ENCODE measurements at places on chromosomes 7 and 10.

GRCh38 chr10:94062611-94063010, 68.9 kb downstream of the PLCE1 start:
- DNase-seq = no peak

GRCh38 chr10:13712837-13713581, 126.2 kb downstream of the PRPF18 start:
- DNase-seq = no peak

DNA sequence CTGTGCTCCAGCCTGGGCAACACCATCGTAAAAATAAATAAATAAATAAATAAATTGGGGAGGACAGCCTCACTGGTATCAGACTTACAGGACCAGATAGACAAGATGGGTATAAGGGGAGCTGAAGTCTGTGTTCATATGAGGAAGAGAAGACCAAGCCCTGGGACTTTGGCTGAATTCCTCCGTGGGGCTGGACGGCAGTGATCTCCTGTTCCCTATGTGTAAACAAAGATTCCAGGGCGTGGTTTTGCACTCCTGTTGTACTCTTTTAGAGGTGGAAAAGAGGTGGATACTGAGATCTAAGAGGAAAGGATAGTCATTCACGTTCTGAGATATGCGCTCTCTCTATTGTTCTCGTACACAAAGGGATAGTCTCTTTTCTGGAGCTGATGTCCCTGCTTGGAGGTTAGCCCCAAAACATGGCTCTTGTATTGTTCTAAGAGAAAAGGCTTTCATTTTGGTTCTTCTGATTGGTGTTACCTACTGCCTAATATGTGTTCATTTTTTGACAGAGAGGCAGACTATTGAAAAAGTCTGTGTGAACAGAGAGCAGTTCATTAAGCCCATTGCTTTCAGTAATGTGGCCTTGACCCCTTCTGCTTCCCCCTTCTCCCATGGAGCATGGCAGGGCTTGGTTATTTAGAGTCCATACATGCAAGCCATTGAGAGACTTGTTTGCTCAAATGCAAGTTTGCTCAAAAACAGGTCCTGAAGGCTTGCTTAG, 12.3 kb downstream of the KCTD7 start:
- no peak for DNase-seq

GRCh38 chr7:101857358-101857811, 40.0 kb downstream of the CUX1 start:
- no peak for DNase-seq

DNA sequence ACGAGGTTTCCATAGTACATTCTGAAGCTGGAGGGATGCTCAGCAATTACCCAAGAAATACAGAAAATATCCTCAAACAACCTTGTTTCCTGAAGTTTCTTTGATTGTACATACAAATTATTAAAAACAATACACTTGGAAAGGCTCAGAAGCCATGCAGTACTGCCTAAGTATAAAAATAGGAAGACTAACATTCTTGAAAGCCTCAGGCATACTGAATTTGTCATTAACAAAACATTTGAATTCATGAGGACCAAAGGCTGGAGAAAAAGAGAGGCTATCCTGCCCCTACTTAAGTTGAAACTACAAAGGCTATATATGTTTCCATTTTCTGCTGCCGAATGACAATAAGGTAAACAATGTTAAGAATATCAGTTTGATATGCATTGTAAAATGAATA, 54.3 kb upstream of the SGCE start:
- no peak for DNase-seq

- DNase-seq = no peak
Observed at GRCh38 chr7:6637544-6638229, 569 bp downstream of the ZNF316 start.

- no peak for DNase-seq
Observed at GRCh38 chr10:79292891-79293746, 54.1 kb upstream of the PPIF start.

GRCh38 chr10:118508863-118509262, 86.6 kb downstream of the PRLHR start:
- DNase-seq = no peak

DNA sequence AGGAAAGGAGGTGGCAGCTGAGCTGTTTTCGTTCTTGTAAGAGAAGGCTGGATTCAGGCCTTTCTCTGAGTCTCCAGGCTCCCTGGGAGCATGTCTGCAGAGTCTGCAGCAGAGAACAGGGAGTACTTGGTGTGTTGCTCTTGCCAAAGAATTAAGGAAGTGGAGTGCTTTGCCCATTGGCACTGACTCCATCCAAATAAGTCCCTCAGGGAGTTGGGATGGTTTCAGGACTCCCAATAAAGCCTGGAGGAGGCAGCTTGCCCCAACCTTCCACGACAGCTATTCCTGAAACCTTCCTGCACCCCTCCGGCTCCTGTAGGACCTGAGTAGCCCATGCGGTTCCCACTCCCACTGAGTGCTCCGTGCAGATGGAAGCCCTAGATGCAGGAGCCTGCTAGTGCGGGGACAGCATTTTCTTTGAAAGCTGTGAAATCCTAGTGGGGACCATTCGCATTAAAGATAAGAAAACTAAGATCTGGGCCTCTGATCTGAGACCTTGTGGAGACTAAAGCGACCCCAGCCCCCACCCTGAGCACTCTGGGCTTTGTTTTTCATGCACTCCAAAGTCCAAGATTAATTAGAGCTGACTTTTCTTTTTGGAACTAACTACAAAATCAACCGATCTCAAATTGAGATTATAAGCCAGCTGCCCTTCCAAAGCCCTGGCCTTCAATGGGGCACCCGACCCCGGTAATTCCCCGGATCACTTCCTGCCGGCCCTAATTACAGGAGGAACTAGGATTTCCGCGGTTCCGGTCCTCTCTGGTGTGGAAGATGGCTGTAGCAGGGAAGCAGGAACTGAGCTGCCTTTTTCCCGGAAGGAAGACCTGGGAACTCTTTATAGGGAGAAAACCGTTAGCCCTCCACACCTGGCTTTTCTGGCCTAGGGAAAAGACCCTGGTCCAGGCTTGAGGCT, 110.2 kb downstream of the COL13A1 start:
- peak; percentile 55 for DNase-seq

GRCh38 chr7:4209126-4209525, 473.0 kb upstream of the FOXK1 start:
- DNase-seq = no peak

DNA sequence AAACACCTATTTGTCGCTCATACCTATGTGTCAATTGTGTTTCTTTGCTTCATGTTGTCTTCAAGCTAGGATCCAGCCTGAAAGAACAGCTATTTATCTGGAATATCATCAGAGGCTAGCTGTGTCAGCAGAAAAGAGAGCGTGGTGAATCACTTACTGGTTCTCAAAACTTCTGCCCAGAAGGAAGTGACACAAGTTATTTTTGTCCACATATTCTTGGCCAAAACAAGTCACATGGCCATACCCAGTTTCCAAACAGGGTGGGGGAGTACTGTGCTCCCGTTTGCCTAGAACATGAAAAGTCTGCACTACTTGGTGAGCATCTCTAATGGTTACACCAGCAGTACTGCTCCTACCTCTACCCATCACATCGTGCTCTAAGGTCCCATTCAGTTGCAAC, 160.9 kb upstream of the CSTF2T start:
- peak; percentile 46 for DNase-seq

- no peak for DNase-seq
Observed at GRCh38 chr7:65960351-65961074, 21.5 kb downstream of the GUSB start.
